ENCODE measurements at places on chromosomes 2 and 18.

GRCh38 chr18:62200121-62200914 is 13.3 kb downstream of the RELCH start:
- no peak for DNase-seq

DNA sequence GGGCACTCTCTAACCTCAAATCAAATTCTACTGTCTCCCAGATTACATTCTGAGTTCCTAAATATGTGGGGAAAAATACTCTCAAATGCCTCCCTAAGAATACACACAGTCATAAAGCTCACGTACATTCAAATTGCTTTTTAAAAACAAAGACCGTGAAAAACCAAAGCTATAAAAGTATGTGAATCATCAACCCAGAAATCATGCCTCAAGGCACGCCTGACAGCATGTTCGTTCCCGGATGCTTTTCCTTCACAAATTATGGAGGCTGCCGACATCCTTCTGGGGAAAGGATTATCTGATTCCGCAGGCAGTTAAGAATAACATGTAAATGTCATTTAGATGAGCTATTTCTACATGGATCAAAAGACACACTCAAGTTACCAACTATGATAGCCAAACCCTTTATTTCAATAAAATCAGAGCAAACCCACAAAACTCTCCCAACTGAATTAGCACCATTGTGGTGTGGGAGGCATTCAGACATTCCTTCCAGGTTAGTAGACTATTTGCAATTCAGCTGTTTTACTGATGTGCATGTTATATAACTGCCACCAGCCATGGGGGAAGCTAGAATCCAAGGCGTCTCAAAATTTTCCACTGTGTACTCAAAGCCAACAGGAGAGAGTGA is 398.2 kb upstream of the TRIB2 start:
- DNase-seq, result no peak

DNA sequence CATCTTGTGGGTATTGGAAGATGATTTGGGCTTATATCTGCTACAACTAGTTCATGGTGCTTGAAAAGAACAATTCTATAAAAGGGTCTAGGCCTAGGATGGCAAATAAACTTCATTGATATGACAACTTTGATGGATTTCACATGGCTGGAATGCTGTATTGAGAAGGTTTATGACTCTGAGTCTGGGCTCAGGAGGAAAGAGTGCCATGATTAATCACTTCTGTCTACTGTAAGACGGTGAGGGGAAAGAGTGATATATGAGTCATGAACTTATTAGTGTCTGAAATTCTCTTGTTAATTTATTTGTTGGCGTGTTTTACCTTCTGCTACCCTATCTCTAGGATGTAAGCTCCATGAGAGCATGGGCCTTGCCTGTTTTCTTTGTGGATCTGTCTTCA is 17.0 kb upstream of the ADCYAP1 start:
- no peak for DNase-seq

DNA sequence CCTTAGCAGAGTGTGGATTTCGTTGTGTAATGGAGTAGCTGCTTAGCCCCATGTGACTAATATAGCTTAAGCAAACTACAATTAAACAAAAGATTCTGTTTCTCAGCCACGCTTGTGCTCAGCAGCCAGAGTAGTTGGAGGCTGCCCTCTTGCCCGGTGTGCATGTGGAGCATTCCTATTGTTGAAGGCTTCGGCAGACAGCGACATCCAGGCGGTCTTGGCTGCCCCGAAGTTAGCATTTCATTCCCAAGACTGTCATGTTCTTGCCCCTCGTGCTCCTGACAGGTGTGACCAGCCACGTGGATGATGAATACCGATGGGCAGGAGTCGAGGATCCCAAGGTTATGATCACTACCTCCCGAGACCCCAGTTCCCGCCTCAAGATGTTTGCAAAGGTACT is 2.4 kb downstream of the IMP4 start:
- no peak for DNase-seq

- DNase-seq, result no peak
Observed at GRCh38 chr2:48617618-48618017, at the start of gene GTF2A1L. Gene GTF2A1L (plus strand): TSS chr2:48617856. CDS start chr2:48617875, 19 bp downstream.
